Type B pancreatic cell (in vitro differentiated cells): ENCODE measurements at places on chromosomes 13 and 19.

DNA sequence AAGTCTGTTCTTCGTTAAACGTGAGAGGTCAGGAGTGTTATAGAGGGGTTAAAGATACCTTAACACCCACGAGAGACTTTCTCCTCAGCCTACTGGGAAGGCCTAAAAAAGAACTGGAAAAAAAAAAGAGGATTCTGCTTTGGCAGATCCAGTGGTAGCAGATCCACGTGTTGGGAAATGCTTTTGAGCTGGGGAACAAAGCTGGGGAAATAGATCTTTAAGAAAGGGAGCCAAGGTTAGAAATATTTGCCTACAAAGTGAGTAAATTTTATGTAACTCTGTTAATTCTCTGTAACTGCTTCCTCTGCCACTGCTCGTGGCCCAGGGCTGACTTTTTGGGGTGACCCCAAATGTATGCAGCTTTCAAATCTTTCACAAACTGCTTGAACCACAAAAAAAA is 11.7 kb downstream of the RFX2 start:
- DNase-seq, result no peak

- no peak for DNase-seq
Observed at GRCh38 chr13:77975358-77976042, 56.9 kb upstream of the EDNRB start.

- no peak for DNase-seq
Observed at GRCh38 chr19:15280915-15281683, 48.9 kb upstream of the EPHX3 start.

GRCh38 chr13:75426421-75426820 is 55.5 kb downstream of the TBC1D4 start:
- DNase-seq, result no peak

- no peak for DNase-seq
Observed at GRCh38 chr13:59197397-59197796, 966.3 kb downstream of the DIAPH3 start.

GRCh38 chr13:19908350-19908986 is 45.0 kb upstream of the ZMYM5 start:
- DNase-seq, result no peak

GRCh38 chr13:97266772-97267417 is 44.8 kb downstream of the MBNL2 start:
- DNase-seq, result no peak
